ENCODE measurements at places on chromosomes 12 and 14.
A peak's percentile ranks its signal among the peaks of the same experiment; 100 is the strongest.

DNA sequence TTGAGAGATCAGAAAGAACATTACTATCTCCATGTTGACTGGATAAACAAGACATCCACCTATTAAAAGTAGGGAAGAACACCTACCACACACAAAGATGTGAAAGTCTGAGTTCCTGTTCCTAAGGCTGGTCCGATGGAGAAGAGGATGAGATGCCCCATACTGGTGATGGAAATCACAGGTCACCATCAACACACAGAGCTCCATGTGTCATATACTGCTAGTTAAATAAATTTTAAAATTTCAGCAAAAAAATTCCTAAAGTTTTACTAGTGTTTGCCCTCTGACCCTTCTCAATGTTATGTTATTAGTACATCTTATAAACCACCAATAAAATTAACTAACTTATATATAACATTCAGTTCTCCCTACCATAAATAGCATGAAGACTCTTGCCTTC lies 59.1 kb downstream of the KCNA5 start:
- DNase-seq: no peak

DNA sequence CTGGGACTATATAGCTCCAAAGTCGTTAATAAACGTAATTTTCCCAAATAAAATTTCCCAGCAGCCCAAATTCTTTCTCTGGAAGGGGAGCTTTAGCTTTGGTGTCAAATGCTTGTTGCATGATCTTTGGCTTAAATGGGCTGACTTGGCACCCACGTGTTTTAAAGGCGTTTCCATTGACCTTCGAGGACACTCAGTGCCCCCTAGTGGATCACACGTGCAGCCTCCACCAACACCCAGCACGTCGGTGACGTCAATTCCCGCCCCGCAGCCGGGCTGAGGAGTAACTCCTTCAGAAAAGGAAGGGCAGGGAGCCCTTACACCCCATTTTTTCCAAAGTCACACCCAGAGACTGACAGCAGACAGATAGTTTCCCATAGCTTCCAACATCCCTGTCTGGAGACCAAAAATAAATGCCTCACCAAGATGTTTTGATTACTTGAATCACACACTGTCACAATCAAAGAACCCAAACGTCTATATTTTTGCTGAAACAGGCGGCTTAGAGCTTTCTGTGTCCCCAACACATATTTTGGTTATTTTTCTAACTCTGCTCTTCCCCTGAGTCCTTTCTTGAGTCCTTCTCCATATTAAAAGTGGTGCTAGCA lies 707.9 kb downstream of the AACS start:
- peak; percentile 18 for DNase-seq

GRCh38 chr12:49952391-49953055 lies 2.0 kb downstream of the AQP2 start:
- no peak for DNase-seq

GRCh38 chr12:69433653-69434052 lies 36.5 kb upstream of the FRS2 start:
- DNase-seq: no peak

DNA sequence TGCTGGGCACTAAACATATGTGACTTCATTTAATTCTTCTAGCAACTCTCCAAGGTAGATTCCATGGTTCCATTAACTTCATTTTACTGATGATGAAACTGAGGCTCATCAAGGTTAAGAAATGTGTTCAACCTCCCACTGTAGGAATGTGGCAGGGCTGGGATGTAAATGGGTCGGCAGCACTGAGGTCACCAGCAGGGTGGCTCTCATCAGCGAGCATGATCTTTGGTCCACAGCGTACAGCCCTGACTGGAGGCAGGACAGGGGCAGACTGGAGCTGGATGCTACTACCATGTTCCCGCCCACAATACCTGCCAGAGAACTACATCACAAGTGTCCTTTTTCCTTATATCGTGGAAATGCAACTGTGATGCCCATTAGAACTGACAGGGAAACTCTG lies 4.6 kb downstream of the APPL2 start:
- no peak for DNase-seq

GRCh38 chr12:95411466-95411865 lies 62.5 kb upstream of the METAP2 start:
- no peak for DNase-seq

- DNase-seq: no peak
Observed at GRCh38 chr14:101891471-101891870, 72.9 kb upstream of the DYNC1H1 start.

DNA sequence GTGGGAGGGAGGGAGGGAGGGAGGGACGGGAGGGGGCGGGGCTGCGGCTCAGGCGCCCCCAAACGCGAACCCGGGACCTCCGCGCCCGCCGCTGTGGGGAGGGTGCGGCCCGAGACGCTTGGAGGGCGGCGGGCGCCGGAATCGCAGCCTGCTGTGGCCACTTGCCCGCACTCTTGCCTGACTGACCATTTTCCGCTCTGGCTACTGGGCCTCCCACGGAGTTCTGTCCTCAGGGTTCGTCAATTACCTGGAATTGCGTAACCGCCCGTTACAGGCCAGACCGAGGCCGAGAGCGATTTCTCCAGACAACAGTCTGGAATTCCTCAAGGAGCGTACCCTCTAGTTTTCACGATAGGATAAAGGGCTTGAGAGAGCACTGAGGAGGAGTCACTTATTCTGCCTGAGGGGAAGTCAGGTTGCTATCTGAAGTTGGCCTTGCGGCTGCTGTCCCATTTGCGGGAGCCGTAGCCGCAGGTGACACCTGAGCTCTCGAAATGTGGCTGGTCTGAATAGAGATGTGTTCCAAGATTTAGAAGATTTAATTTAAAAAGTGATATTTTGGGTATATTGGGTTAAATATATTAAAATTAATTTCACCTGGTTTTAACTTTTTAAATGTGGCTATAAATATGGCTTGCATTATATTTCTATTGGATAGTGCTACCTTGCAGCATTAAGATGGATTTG lies 446 bp upstream of the ZNF641 start:
- no peak for DNase-seq

DNA sequence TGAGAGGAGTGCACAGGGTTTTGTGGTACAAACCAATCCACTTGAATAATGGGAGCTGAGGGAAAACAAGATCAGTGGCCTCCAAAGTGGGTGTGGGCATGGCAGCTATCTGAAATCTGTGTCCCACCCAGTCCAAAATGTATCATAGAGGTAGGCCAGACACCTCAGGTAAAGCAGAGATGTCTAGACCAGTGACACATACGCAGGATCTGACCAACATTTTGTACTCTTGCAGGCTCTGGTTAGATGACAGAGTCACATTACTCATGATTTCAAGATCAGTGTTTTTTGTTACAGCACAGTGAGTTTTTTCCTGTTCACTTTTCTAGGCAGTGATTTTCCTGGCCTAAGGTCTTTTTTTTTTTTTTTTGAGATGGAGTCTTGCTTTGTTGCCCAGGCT lies 211.8 kb downstream of the PCNX1 start:
- no peak for DNase-seq

DNA sequence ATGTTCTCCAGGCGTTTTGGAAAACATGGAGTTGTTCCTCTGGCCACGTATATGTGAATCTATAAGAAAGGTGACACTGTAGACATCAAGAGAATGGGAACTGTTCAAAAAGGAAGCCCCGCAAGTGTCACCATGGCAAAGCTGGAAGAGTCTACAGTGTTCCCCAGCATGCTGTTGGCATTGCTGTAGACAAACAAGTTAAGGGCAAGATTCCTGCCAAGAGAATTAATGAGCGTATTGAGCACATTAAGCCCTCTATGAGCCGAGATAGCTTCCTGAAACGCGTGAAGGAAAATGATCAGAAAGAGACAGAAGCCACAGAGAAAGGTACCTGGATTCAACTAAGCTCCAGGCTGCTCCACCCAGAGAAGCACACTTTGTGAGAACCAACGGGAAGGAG lies 92.5 kb upstream of the EIF5 start:
- no peak for DNase-seq

DNA sequence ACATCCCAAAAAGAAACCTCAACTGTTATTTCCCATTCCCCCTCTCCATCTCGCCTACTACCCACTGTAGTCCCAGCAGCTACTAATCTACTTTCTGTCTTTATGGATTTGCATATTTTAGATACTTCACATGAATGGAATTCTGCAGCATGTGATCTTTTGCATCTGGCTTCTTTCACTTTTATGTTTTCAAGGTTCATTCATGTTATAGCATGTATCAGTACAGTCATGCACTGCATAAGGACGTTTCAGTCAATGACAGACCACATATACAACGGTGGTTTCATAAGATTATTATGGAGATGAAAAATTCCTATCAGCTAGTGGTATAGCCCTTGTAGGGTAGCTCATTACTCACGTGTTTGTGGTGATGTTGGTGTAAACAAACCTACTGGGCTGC lies 24.5 kb downstream of the PCNX4 start:
- DNase-seq: no peak

GRCh38 chr12:111942557-111942956 lies 70.4 kb downstream of the TMEM116 start:
- DNase-seq: no peak

GRCh38 chr14:77488558-77488957 lies 10.1 kb downstream of the ISM2 start:
- DNase-seq: no peak

GRCh38 chr14:98705871-98706300 lies 566.1 kb downstream of the BCL11B start:
- peak; percentile 63 for DNase-seq

DNA sequence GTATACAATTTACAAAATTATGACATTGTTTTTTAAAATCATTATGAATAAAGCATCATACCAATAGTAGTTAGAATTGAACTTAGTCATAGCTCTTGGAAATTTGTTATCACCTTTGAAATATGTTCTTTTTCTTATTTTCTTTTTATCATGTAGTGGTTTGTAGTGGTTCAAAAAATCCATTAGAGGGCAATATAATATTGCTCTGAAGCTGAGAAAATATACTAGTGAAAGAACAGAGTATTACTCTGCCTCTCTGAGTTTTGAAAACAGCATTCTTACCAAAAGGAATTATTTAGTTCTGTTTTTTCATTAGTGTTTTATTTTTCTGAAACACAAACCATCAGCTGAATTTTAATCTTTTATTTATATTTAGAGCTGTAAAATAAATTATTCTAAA lies 76.2 kb downstream of the PDZRN4 start:
- peak; percentile 16 for DNase-seq

DNA sequence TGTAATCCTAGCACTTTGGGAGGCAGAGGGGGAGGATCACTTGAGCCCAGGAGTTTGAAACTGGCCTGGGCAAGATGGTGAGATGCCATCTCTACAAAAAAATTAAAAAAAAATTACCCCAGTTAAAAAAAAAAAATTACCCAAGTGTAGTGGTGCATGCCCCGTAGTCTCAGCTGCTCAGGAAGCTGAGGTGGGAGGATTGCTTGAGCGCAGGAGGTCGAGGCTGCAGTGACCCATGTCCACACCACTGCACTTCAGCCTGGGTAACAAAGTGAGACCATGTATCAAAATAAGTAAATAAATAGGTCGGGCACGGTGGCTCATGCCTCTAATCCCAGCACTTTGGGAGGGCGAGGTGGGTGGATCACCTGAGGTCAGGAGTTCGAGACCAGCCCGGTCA lies 128.8 kb downstream of the VRK1 start:
- DNase-seq: no peak

DNA sequence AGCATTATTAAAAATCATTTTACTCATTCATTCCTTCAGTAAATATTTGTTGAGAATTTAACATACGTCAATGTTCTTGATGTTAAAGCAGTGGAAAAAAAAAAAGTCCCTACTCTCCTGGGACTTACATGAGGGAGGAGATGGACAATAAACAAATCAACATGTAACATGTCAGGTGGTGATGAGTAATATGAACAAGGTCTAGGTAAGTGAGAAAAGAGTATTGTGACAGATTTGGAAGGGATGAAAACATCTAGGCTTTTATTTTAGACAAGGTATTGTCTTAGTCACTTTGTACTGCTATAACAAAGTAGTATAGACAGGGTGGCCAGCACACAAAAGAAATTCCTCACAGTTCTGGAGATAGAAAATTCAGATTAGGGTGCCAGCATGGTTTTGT lies 167.2 kb downstream of the FSCB start:
- DNase-seq: no peak

- no peak for DNase-seq
Observed at GRCh38 chr12:132720606-132721345, 10.1 kb downstream of the PGAM5 start.

DNA sequence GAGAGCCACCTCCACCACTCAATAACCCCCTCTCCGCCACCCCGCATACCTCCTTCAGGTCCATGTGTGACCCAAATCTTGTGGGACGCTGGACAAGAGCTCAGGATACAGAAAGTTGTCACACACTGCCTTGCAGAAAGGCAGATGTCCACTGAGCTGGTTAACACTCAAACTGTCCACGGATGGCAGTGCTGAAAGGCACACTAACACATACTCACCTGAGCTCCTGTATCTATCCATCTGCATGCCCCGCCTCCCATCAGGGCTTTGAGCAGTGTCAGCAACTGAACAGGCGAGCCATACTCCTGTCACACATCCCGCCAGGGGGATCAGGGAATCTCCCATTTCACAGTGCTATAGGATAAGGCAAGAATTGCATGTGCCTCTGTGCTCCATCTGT lies 642.0 kb downstream of the GALC start:
- DNase-seq: no peak

DNA sequence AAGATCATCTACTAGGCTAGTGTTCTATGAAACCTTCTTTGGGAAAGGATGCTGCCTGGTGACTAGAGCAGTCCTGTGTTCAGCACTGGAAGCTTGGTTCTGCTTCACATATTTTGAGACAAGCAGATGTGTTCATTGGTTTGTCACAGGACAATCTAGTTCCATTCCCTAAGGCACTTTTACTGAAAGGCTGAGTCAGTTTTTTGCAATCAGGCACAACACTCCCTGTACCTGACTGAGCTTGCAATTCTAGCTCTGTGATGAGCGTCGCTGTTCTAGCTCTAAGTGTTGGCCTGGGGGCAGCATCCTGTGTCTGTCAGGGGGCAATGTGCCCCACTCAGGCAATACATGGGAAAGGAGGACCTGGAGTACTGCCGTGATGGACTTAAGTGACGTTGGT lies 144.4 kb downstream of the CAND1 start:
- peak; percentile 24 for DNase-seq

DNA sequence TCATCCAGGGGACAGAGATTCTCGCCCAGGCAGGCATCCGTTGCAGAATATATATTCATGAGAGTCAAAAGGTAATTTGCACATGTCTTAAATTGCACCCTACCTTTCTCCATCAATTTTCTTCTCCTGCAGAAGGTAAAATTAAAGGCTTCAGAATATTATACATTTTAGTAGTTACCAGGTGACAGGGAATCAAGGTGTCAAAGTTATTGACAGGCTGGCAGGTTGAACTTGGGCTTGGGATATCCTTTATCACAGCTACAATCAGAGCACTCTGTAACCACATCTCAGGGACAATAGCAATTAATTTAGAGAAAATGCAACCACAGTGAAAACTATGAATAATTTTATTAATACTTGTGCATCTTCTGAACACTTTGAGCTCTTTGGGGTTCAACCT lies 66.9 kb upstream of the GSC start:
- no peak for DNase-seq
